AG10803 (cell line): ENCODE measurements at places on chromosomes 4 and X.
A peak's percentile ranks its signal among the peaks of the same experiment; 100 is the strongest.

GRCh38 chr4:186852964-186853391 is 129.3 kb upstream of the FAT1 start:
- DNase-seq = no peak

- DNase-seq = no peak
These were observed 95.8 kb downstream of the PALLD start for GRCh38 chr4:168592676-168593075.

DNA sequence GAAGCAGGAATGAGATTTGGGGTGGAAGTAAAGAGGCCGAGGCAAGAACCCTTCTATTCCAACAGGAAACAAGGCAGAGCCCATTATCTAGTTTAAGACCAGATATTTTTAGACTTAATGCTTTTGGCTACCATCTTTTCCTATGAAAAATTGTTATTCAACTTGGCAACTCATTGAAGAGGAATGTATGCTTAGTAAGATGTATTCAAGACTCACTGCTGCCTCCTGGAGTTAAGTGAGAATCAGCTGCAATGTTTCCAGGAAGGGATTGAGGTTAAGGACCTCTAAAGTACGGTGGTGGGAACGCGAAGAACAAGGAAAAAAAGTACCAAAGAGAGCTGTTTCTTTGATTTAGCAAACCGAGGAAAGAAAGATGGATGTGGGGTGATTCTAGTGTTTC is 89.1 kb downstream of the RAPGEF2 start:
- peak; percentile 59 for DNase-seq

DNA sequence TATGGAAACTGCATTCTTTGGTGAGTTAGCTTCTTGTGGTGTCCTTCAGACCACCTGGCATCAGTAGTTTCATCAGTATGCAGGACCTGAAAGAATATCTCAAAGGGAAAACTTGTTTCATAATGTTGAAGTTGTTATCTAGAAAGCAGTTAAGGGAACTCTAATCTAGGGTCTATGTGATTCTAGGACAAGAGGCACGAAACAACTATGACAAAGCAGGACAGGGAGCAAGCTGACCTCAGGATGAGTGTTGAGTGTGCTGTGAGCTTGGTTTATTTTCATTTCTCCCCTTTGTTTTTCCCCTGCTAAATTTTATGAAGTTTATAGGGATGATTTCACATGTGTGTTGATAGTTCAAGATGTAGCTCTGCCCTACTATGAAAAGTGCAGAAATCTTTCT is 65.7 kb downstream of the MXRA5 start:
- DNase-seq = no peak

DNA sequence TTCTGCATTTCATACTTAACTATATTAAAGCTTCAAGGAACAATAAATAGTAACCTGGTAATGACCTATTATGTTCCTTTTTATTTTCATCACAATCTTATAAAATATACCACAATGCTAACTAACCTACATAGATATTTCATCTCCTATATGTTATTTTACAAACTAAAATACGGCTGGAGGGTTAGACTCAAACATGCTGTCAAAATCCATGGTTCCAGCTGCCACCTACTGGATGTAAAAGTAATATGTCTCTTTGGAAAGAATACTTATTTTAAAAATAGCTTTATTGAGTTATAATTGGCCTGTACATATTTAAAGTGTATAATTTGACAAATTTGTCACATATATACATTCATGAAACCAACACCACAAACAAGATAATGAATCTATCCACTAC is 15.0 kb downstream of the RGN start:
- DNase-seq = peak; percentile 31

- no peak for DNase-seq
These were observed 23.6 kb downstream of the DCTD start for GRCh38 chr4:182893474-182894080.

- DNase-seq = no peak
These were observed 55.8 kb upstream of the ENPP6 start for GRCh38 chr4:184273166-184274147.

GRCh38 chr4:6939761-6940743 is 30.4 kb downstream of the TBC1D14 start:
- no peak for DNase-seq

DNA sequence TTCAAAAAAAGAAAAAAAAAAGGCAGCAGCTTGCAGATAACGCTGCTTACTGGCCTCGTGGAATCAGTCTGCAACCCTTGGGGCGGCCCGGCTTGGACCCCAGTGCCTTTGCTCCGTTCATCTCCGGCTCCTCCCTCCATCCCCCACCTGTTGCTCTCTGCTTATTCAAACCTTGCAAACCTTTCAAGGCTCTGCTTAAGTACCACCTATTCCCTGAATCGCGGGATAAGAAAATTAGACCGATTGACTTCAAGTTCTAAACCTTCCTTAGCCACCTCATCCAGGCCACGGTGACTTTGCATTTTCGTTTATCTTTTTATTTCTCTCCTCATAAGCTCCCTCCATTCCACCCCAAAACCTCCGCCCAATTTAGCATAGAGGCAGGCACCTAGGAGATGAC is 1.4 kb upstream of the PHKA1 start:
- DNase-seq = no peak

GRCh38 chr4:55617587-55618197 is 18.4 kb downstream of the NMU start:
- no peak for DNase-seq

DNA sequence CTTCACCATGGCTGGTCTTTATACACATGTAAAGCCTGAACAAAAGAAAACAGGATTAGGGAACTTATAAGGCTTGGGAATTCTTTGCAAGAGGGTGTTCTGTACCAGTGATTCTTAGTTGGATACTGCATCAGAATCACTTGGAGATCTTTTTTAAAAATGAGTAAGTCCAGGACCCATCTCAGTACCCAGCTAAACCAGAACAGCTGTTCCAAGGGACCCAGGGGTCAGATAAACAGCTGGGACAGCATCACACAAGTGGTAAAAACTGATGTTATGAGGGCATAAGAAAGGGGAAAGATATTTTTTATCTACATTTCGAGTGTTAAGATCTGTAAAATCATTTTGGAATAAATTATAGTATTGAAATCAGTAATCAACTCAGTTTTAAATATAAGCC is 16.1 kb downstream of the PGRMC2 start:
- no peak for DNase-seq

DNA sequence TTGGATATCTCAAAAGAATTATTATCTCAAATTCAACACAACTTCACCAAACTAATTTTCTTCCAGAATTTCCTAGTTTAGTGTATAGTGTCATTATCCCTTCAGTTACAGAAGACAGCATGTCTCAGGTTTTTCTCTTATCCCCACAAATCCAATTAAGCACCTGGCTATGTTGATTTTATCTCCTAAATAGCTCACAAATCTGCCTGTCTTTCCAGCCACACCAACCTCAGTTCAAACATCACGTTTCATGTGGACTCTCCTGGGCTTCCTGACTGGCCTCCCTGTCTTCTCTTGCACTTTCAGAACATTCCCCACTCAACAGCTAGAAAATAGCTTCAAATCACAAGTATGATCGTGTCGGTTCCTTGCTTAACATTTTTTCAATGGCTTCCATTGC is 14.8 kb downstream of the STK32B start:
- DNase-seq = no peak

- DNase-seq = no peak
These were observed 85.3 kb downstream of the GATB start for GRCh38 chr4:151675411-151675971.

- no peak for DNase-seq
These were observed 34.1 kb downstream of the DCHS2 start for GRCh38 chr4:154457471-154457870.

GRCh38 chr4:78689261-78689660 is 86.9 kb upstream of the BMP2K start:
- peak; percentile 30 for DNase-seq

GRCh38 chr4:113692809-113693411 is 68.6 kb downstream of the CAMK2D start:
- DNase-seq = peak; percentile 28

DNA sequence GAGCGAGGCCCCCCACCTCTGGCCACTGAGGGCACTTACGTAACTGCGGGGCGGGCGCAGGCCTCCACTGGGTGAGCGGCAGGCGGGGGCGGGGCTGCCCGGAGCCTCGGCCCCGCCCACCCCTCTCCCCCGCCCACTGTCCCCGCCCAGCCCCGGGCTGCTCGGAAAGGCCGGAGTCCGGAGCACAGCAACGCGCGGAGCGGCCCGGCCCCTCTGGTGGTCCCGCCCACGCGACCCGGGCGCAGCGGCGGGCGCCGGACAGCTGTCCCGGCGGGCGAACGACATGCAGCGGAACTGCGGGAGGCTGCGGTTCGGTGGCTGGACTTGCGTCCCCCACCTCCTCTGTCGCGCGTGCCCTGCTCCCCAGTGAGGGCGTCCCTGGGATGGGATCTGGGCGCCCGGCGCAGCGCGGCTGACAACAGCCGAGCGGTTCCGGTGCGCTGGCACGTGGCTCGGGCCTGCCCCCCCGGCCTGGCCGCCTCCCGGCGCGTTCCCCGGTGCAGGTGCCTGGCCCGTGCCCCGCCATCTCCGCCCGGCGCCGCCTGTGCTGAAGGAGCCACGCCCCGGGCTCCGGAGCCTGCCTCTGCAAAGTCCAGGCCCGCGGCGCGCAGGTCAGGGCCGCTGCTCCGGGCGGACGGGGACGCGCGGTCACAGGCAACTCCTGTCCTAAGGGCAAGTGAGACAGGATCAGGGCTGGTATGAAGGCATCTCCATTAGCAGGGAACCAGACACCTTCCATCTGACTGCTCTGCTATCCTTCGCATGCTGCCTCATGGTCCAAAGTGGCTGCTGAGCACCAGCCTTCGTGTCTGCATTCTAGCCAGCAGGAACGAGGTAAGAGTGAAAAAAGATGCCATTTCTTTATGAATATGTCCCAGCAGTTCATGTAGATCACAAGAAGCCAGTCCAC is 21.8 kb upstream of the JAKMIP1 start:
- no peak for DNase-seq

DNA sequence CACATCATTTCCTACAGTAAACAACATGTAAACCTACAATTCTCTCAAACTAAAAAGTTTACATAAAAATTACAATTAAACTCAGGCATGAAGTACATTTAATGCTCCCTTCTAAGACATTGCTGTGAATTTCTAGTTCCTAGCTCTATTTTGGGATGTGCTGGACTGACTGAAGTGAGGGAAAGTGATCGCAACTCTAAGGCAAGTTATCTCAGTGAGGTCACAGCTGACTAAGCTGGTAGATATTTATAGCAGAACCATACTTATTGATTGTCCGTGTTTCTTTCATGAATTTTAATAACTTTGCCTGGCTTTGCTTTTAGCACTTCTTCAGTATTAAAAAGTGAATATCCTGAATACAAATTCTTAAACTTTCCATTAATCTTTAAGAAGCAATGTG is 570.4 kb upstream of the GALNTL6 start:
- DNase-seq = no peak

- DNase-seq = no peak
These were observed 813 bp upstream of the APBB2 start for GRCh38 chr4:41215155-41215554.

GRCh38 chr4:38189445-38189844 is 229.2 kb downstream of the PTTG2 start:
- DNase-seq = peak; percentile 66

DNA sequence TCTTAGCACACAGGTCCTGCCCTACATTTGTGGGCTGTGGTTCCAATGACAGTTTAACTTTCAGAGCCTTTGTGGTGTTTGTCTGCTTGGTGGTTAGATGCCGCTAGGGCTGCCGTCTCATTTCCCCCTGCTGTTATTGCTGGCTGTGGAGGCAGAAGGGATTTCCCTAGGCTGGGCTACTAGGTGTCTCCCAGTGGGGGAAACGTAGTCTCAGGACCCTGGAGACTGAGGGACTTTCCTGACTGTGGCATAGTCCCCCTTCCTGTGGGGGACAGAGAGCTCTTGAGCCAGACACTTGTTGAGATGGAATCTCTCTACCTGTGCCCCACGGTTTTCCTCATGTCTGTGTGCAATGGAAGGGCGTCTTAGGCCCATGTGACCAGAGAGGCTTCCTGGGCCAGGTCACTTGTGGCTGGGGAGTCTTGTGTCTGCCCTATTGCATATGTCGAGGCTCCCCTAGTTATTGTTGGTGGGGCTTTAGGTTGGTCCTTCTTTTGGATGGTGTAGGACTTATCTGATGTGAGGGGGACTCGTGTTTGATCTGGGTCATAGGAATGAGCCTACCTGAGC is 68.2 kb downstream of the ARHGAP10 start:
- no peak for DNase-seq

DNA sequence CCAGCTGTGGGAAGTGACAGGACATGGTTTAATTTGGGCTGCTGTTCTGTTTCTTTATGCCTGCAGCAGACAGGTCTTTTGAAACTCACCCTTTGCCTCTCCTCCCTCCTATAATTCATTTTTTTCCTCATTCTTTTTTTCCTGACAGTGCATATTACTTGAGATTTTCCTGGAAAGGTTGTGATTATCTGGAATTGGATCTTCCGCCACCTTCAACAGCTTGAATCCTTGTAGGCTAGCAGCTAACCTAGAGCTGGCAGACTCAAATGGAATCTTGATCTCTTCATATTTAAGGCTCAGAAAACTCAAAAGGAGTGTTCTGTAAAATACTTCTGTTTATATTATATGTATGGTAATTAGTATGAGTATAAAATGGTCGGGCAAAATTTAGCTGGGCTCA is 49.3 kb upstream of the CLCN4 start:
- no peak for DNase-seq

- DNase-seq = no peak
These were observed 30.2 kb upstream of the SYTL5 start for GRCh38 chrX:37976153-37976552.

DNA sequence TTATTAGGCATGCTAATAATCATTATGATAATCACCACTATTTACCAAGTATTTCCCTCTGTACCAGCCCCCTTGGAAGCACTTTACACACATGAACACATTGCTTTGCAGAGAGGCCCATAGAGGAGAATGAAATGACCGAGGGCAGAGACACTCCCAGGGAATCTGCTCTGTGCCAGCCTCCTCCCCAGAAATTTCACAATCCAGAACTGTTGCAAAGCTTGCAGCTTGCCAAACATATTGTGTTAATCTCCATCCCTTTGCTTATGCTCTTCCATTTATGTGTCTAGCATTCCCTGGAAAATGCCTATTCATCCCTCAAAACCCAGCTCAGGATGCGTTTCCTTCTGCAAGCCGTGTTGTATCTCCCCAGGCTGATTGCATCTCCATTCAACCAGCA is 37.8 kb downstream of the CYTL1 start:
- peak; percentile 89 for DNase-seq

DNA sequence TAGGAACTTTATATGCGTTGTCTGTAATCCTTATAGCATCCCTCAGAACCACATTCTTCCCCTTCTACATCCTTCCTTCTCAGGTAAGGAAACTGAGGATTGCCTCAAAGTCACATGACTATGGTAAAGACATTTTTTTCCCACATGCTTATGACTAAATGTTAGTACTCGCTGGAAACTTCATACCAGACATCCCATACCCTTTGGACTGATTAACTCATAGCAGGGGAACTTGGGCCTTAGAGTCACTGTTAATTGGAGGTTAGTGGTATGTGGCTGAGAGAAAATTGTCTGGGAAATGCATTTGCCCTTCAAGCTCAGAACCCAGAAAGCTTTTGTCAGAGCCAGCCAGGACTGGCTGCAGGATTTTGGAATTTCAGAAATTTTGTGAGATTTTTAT is 155.0 kb downstream of the RELL1 start:
- no peak for DNase-seq
